H9 (cell line): ENCODE measurements at places on chromosomes 12 and 14. TPM values are rescaled to one million over a fixed set of nuclear protein-coding genes. Genes with fewer than 3 reads are reported as not detected.

DNA sequence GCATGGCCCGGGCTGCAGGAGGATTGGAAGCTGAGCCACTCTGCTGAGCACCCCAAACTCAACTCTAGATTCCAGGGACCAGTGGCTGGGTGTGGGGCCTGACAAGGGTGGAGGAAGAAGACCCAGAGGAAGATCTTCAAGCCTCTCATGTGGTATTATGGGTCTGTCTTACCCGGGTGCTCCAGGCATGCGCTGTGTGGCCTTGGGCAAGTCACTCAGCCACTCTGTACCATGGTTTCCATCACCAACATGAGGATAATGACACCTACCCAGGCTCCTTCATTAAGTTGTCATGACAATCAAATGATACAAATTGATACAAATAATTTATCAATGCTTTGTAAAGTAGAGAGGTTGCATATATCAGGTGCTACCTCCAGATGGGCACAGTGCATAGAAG, 41.2 kb downstream of the SMUG1 start:
- no peaks in the 10 kb centered on the region; the same call in 1 of the 2 replicates for H3K27me3 ChIP-seq
- no peak for DNase-seq
- H3K36me3 ChIP-seq: no peaks in the 10 kb centered on the region

- H3K4me3 ChIP-seq: no peak overlapping the region
- no peak overlapping the region for H3K27ac ChIP-seq
- H3K36me3 ChIP-seq: peaks cover 10% of the 10 kb centered on the region
- H3K4me1 ChIP-seq: no peaks in the 10 kb centered on the region; the same call in 1 of the 2 replicates
These were observed 114.8 kb upstream of the FGD4 start for GRCh38 chr12:32284561-32284960.

- no peaks in the 10 kb centered on the region for H3K36me3 ChIP-seq
- no peaks in the 10 kb centered on the region for H3K27me3 ChIP-seq
- H3K4me1 ChIP-seq: no peaks in the 10 kb centered on the region
- H3K4me3 ChIP-seq: no peak overlapping the region
- DNase-seq: no peak
- no peak overlapping the region for H3K27ac ChIP-seq
These were observed 68.4 kb downstream of the CRACR2A start for GRCh38 chr12:3684449-3685051.

DNA sequence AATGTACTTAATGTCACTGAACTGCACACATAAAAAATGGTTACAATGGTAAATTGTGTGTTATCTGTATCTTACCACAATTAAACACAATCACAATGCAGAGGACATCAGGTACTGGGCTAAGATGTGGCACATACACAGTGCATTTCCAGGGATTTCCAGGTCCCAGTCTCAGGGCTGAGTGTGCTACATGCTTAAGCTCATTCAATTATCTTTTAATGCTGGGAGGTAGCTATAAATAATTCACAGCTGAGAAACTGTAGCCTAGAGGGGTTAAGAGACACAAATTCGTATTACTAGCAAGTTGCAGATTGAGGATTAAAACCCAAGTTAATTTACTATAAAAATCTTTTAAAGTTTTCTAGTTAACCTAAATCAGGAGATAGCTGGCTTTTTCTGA, 67.1 kb downstream of the CRACR2A start:
- H3K27ac ChIP-seq: no peak overlapping the region
- no peaks in the 10 kb centered on the region for H3K27me3 ChIP-seq
- H3K36me3 ChIP-seq: no peaks in the 10 kb centered on the region
- no peak overlapping the region for H3K4me3 ChIP-seq
- DNase-seq: no peak
- H3K4me1 ChIP-seq: no peaks in the 10 kb centered on the region

DNA sequence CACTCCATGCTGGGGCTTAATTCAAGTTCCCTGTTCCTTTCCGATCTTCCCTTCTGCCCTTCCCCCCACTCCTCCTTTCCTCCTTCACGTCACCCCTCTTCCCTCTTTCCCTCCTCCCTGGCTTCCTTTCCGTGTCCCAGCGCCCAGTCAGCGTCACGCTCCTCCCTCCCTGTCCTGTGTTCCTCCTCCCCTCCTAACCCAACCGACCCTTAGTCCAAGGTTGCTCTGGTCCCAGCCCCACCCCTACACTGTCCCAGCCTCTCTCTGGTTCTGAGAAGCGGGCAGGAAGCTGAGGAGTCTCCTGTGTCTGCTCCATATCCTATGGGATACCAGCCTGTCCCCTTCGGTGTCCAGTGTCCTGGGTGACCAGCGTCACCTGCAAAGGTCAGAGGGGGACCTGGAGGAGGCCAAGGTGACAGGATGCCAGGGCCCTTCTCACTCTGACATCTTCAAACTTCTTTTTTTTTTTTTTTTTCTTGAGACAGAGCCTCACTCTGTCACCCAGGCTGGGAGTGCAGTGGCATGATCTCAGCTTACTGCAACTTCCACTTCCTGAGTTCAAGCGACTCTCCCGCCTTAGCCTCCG, 56.2 kb upstream of the TSPAN9 start:
- no peak for DNase-seq
- peaks cover 89% of the 10 kb centered on the region for H3K36me3 ChIP-seq
- no peaks in the 10 kb centered on the region for H3K4me1 ChIP-seq
- no peaks in the 10 kb centered on the region for H3K27me3 ChIP-seq

DNA sequence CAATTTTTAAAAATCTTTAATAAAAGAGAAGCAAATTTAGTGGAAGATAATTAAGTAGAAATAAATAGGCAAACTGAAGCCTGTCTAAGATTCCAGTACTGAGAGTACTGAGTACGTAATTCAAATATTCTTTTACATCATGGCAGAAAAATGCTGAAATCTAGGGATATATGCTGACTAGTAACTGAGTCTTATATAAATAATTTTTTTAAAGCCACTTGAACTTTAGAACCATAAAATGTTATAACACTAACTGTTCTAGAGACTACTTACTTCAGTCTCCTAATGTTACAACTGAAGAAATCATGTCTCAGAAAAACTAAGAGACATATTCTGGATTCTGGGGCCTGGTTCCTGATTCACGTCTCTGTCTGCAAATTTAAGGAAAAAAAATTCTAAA, 230.6 kb upstream of the PLEKHG7 start:
- H3K27me3 ChIP-seq: no peaks in the 10 kb centered on the region
- H3K36me3 ChIP-seq: peaks cover 12% of the 10 kb centered on the region
- H3K4me1 ChIP-seq: peaks cover 5% of the 10 kb centered on the region

GRCh38 chr12:124498275-124499189, 68.9 kb downstream of the NCOR2 start:
- no peak for DNase-seq
- peaks cover 3% of the 10 kb centered on the region; the same call in 1 of the 3 replicates for H3K36me3 ChIP-seq
- no peak overlapping the region for H3K27ac ChIP-seq
- no peaks in the 10 kb centered on the region for H3K27me3 ChIP-seq

DNA sequence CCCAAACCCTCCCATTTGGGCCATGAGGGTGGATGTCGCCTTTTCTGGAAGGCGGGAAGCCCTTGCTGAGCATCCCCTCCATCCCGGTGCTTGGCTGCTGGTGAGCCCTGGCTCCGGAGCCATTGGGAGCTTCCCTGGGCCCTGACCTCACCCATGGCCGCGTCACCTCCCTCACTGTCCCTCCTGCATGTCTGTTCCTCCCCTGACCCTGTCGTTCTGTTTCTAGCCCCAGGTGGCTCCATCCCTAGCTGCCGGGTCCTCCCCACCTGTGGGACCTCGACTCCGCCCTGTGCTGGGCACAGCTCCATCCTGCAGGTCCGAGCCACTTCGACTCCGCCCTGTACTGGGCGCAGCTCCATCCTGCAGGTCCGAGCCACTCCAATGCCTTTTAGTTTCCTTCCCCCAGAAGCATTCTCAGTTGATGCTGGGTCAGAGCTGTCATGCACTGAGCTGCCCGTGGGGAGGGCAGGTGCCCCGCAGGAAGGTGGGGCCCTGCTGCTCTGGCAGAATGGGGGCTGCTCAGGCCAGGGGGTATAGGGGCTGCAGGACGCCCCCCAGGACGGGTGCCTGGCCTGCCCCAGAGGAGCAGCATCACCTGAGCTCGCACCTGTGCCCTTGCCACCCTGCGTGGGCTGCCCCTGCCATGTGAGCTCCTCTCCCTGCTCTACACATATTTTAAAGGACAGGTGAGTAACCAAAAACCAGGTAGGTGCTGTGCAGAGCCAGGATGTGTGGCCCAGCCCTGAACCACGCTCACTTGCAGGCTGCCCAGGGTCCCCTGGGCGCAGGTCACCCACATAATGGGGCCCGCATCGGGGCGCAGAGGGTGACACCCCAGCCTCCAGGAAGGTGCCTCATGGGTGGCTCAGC, 19.0 kb downstream of the NOC4L start:
- H3K27me3 ChIP-seq: no peaks in the 10 kb centered on the region; the same call in 1 of the 2 replicates
- no peak overlapping the region for H3K4me3 ChIP-seq
- H3K36me3 ChIP-seq: peaks cover 6% of the 10 kb centered on the region; the same call in 1 of the 3 replicates
- no peaks in the 10 kb centered on the region for H3K4me1 ChIP-seq
- DNase-seq: no peak

- H3K36me3 ChIP-seq: no peaks in the 10 kb centered on the region
- no peak overlapping the region for H3K4me3 ChIP-seq
- no peak for DNase-seq
- H3K27me3 ChIP-seq: no peaks in the 10 kb centered on the region
- no peak overlapping the region for H3K27ac ChIP-seq
- no peaks in the 10 kb centered on the region; the same call in 1 of the 2 replicates for H3K4me1 ChIP-seq
These were observed 22.4 kb upstream of the EIF2B2 start for GRCh38 chr14:74980398-74980730.

- H3K4me3 ChIP-seq: no peak overlapping the region
- H3K27me3 ChIP-seq: no peaks in the 10 kb centered on the region
- H3K27ac ChIP-seq: no peak overlapping the region
- H3K4me1 ChIP-seq: no peaks in the 10 kb centered on the region
- H3K36me3 ChIP-seq: no peaks in the 10 kb centered on the region
These were observed 31.8 kb upstream of the LRRC10 start for GRCh38 chr12:69642531-69642930.

Gene PDZRN4
- not detected in 2 replicates for total RNA-seq

Gene KCNC2
- not detected in 2 replicates for total RNA-seq

Gene SOAT2
- total RNA-seq: not detected in 2 replicates

Gene SYNDIG1L
- total RNA-seq: 0.22 and 0.33 TPM in 2 replicates
